ENCODE measurements at places on chromosomes 4 and X.

DNA sequence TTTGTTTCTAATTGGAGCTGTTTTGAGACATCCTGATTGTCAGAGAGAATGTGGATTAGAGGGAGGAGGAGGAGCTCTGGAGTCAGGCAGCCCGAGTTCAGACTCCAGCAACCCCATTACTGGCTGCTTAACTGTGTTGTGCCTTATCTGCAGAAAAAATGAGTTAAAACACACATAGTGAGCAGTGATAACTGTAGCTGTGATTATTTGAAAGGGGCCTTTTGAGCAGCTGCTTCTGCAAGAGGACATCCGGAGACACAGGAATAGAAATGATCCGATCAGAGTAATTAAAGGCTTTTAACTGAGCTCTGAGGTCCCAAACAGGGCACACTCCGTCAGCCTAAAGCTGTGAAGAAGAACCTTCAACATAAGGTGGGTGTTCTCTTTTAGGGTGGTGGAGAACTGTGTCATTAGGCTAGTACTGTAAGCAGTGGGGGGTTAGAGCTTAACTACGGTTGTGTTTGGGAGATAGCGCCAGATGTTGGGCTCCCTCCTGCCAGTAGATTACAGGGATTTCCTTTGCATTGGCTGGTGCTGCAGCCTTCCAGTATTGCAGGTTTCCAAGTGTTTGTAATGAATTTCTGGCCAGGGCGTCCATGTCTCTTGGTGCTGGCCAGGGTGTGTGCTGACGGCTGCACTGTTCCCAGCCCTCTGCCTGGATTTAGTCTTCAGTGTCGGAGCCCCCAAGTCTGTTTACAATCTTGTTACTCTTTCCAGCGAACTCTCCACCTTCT, 24.3 kb downstream of the ADD1 start:
- DNase-seq = no peak

GRCh38 chr4:87055311-87055710, 120.5 kb downstream of the AFF1 start:
- no peak for DNase-seq

- DNase-seq = peak; percentile 54
These were observed 258.1 kb upstream of the NEIL3 start for GRCh38 chr4:177051473-177052060.

GRCh38 chrX:22095286-22095685, 63.2 kb downstream of the PHEX start:
- no peak for DNase-seq

- no peak for DNase-seq
These were observed 117.8 kb downstream of the EFHC2 start for GRCh38 chrX:44225667-44226066.

- no peak for DNase-seq
These were observed 483.7 kb upstream of the FTHL17 start for GRCh38 chrX:31555506-31555905.

DNA sequence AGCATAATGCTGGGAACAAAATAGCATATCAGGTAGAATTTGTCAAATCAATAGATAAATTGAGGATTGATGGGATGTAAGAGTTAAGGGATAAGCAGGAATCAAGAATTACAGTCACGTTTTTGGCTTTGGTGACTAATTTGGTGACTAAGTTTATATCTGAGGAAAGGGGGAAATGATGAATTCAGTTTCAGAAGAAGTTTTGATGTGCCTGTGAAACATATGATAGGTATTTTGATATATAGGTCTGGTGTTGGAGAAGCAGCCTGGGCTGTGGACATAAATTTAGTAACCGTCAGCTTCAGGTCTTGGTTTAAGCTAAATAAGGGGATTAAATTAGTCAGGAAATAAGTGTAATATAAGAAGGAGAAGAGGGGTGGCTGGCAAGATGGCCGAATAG, 79.0 kb upstream of the EDA2R start:
- no peak for DNase-seq

DNA sequence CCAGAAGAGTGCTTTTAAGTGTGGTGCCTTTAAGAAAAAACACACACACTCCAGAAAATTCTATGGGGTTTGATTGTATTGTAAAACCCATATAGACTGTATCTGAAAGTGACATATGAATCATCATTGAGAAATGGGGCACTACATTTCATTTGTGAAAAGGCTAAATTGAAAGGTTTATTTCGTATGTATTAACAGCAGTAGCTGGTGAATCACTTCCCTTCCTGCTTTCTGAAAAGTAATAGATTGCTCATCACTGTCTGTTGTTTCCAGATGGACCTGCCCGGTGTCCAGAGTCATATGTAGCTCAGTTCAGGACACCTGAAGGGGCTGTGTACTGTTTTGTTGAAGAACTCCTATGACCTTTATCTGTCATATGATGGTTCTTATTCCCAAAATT, 28.1 kb upstream of the HPRT1 start:
- DNase-seq = no peak

DNA sequence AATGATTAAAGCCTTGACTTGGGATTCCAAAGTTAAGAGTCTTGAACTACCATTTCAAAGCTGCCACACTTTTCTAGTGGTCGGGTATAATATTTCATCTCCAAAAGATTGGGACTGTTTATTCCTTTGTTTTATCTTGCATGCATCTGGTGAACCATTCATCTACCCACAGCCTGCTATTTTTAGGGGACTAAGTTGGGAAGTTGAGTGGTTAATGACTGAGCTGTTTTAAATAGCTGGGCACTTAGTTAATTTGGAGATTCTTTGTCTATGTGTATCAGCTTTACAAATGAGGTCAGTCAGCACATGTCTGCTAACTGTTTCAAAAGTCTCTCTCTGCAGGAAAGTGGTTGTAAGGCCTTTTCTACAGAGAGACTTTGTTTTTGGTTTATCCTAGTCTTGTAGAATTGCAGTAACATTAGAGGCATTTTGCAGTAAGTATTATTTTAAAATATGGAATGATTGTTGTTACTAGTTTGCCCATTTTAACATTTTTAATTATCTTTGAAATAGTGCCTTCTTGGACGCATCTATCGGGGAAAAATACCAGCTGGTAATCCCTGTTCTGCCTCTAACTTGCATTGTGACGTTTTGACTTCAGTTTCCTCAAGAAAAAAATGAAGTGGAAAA, 8.2 kb downstream of the BMP2K start:
- DNase-seq = no peak

GRCh38 chrX:67619253-67619652, 75.4 kb downstream of the AR start:
- DNase-seq = no peak

DNA sequence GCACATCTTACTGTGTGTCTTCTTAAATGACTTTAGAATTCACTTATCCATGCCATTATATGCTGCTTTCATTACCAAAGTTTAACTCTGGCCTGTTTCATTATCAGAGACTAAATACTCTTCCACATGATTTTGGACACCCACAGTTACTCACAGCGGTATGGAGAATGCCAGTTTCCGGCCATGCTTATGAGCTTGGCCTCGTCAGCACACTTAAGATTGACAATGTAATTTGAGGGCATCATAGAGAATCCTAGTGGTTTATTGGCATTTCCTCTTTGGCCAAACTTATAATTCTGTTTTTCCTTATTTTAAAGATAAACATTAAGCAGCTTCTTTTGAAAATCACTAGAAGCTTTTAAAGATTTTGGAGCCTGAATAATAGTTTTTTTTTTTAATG, 104.5 kb downstream of the IRF2 start:
- DNase-seq = no peak

DNA sequence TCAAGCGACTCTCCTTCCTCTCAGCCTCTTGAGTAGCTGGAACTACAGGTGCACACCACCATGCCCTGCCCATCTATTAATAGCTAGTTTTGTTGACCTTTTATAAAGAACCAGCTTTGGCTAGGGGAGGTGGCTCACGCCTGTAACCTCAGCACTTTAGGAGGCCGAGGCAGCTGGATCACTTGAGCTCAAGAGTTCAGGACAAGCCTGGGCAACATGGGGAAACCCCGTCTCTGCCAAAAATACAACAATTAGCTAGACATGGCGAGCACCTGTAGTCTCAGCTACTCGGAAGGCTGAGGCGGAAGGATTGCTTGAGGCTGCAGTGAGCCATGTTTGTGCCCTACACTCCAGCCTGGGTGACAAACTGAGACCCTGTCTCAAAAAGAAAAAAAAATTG, 2.7 kb downstream of the TKTL1 start:
- no peak for DNase-seq

GRCh38 chr4:44160776-44161367, 287.7 kb downstream of the KCTD8 start:
- DNase-seq = no peak

DNA sequence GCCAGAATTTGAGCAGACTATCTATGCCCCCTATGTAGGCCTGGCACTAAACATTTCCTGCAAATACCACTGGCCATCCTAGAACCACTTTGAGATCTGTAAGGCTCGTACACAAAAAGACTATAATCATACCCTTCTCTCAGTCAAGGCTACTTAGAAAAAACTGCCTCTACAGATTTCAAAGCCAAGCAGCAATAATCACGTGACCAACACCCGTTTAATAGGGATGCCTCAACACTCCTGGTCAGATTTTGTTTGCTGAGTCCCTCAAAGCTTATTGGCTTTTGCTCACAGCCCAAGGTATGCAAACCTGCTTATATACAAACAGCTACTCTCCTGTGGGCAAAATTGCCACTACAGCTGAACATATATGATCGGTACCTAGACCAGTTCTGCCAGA, 897 bp downstream of the COX7B2 start:
- DNase-seq = no peak

DNA sequence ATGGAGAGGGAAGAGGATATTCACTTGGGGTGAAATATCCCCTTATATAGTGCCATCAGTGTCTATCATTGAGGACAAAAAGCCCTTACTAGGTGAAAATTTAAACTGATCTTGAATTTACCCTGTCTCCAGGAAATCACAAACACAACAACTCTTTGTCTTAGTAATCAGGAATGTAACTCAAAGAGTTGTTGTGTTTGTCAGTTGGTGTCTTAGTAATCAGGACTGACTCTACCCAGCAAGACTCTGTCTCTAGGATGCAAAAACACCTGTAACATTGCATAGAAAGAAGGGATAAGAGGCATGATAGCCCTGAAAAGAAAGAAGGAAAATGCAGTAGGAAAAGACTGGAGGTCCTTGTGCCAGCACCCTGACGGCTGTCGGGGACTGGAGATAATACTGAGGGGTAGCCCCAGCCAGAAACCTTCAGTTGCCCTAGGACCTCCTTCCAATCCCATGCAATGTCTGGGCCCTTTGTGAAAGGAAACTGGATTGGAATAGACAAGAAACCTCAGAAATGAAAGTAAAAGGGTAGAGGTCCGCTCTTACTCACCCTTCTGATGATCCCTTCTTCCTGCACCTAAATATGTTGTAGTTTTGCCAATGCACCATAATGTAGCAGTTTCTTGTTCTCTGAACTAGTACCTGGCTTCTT, 45.3 kb downstream of the HMGB2 start:
- DNase-seq = no peak

DNA sequence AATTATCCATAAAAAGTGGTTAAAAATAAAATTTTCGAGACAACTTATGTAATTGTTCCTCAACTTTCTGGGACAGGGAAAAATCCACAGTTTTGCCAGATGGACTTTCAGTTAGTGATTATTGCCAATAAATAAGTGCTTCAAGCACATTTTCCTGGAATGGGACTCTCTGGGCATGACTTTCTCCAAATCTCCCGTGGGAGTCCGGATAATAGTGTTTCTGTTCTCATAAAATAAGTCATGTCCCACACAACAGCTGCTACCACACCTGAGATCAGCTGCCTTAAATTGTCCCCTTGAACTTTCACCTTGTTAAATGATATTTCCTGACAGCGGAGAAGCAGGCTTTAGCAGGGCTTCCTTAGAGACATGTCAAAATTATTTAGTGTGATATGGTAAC, 133.4 kb upstream of the NAP1L5 start:
- DNase-seq = no peak

DNA sequence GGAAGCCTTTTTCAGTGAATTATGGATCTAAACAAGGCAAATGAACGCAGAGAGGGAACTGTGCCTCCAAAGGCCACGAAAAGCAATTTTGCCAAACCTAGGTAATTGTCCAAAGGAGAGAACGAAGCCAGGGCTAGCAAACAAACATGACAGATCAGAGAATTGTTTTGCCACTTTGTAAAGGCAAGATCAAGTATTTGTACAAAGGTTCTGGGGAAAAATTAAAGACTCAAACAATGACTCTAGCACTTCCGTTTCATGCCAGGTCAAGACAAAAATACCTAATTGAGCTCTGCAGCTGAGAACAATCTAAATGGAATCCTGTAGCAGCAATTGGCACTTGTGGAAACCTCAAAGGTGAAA, 8.5 kb downstream of the RBM47 start:
- DNase-seq = no peak

- DNase-seq = no peak
These were observed 78.7 kb upstream of the OGT start for GRCh38 chrX:71454222-71454621.

DNA sequence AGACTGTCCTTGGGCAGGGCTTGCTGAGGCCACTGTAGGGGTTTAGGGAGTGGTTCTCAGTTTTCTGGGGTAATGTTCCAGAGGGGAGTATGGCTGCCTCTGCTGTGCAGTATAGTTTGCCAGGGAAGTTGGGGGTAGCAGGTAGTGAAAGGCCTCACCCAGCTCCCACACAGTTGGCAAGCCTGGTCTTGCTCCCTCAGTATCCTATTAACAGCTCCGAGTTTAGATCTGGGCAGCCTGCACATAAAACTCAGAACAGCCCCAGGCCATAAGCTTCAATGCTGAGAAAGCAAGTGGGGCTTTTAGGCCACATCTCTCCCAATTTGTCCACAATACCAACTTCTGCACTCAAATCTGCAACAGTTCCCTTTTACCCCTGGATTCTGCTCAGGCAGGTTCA, 205.2 kb downstream of the GALNTL6 start:
- DNase-seq = no peak

DNA sequence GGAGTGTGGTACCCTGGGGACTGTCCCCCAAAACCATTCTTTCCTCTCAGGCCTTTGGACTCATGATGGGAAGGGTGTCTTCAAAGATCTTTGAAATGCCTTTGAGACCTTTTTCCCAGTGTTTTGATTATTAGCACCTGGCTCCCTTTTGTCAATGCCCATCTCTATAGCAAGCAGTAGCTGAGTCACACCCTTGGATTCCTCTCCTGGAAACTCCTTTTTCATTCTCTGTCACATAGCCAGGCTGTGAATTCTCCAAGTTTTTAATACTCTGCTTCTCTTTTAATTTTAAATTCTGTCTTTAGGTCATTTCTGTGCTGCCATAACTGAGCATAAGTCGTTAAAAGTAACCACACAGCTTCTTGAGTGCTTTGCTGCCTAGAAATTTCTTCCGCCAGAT, 29.7 kb downstream of the IL21 start:
- no peak for DNase-seq

DNA sequence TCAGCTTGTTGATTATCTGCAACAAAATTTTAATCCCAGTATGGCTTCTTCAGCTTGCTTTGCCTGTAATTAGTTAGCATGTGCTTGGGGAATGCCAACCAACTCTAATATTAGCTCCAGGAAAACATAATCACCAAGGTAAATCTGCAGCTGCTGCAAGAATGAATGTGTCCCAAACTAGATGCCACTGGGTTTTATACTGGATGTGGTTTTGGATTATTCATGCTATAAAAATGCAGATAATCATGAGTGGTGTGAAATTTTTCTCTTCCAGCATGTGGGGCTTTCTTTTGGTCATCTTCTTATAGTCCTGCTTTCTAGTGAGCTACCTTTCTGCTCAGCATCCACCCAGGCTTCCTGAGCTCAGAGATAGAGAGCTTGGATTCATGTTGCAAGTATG, 295.9 kb upstream of the CASK start:
- DNase-seq = no peak

GRCh38 chrX:150572206-150572605, 3.8 kb downstream of the MTM1 start:
- DNase-seq = no peak

- no peak for DNase-seq
These were observed 35.7 kb downstream of the ADH5 start for GRCh38 chr4:99052902-99053301.

Data from iPS DF 6.9 (cell line).